SW 1271 (cell line): ENCODE measurements at places on chromosomes 5 and 9.

GRCh38 chr9:20200991-20201431, 412.2 kb upstream of the SLC24A2 start:
- DNase-seq, result no peak

- no peak for DNase-seq
These were observed 29.9 kb upstream of the UNC5A start for GRCh38 chr5:176780176-176781053.

GRCh38 chr9:9612755-9613154, 1000.0 kb downstream of the PTPRD start:
- DNase-seq, result no peak

DNA sequence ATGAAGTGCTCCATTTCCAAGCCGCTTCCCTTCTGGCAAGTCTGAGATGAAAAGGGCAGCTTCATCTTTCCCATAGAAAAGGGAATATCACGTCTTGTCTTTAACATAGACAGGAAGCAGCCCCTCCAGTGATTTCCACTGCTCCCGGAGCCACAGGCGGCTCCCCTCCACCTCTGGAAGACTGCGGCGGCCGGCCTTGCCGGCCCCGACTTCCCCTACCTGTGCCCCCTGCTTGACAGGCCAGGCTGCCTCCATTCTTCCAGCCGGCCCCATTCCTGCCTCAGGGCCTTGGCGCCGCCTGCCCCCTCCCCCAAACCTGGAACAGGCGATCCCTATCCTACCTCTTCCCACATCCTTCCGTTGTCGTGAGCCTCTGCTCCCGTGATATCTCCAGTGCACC, 141.8 kb downstream of the ZNF354C start:
- no peak for DNase-seq

DNA sequence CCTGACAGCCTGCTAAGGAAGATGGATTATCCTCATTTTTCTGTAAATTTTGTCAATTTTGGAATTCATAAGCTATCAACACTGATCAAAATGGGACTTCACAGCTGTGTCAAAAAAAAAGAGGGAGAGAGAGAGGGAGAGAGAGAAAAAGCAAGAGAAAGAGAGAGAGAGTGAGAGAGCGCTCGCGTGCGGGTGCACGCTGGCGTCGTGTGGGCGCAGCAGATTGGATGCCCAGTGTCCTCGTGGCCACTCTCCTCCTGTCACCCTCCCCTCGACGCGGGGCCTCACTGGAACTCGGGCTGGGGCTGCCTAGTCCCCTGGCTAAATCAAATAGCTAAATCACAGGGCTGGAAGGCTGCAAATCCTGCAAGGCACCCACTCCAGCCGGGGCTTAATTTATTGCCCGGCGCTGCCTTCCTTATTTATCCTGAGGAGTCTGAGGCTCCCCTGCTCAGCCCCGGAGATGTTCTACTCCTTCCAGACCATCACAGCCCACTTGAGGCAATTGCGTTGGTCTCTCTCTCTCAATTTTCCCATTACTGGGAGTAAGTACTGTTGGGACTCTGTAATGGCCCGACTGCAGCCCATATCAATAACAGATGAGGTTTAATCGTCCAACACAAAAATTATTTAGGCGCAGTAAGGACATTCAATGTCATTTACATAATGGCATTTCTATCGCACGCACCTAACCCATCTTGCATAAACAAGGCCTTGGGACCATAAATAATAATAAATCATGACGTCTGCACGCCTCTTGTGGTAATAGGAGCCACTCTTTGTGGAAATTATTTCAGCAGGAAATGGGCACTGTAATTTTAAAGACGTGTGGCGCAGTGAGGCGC, 94.2 kb downstream of the PAX5 start:
- DNase-seq, result no peak

GRCh38 chr5:159451197-159452052, 121.1 kb upstream of the IL12B start:
- DNase-seq, result peak; percentile 76

DNA sequence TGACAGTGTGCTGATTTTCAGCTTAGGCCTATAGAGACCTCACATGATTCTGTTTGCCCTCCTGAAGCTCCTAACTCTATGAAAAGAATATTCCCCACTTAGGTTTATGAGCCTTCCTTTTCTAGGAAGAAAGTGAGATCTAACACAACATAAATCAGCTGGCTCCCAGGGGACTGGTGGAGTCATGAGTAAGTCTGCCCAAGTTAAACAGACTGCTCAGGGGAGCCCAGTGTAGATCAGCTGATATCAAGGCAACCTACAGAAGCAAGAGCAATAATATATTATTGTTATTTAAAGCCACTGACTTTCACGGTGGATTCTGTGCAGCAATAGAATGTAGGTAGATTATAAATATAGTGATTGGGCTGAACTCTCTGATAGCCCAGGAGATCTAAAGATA, 1978.6 kb upstream of the CDH6 start:
- no peak for DNase-seq

GRCh38 chr5:143031781-143032580, 261.8 kb downstream of the ARHGAP26 start:
- no peak for DNase-seq

- no peak for DNase-seq
These were observed 64.1 kb downstream of the OSTF1 start for GRCh38 chr9:75152416-75152815.

GRCh38 chr5:88732181-88732633, 150.8 kb downstream of the MEF2C start:
- no peak for DNase-seq

DNA sequence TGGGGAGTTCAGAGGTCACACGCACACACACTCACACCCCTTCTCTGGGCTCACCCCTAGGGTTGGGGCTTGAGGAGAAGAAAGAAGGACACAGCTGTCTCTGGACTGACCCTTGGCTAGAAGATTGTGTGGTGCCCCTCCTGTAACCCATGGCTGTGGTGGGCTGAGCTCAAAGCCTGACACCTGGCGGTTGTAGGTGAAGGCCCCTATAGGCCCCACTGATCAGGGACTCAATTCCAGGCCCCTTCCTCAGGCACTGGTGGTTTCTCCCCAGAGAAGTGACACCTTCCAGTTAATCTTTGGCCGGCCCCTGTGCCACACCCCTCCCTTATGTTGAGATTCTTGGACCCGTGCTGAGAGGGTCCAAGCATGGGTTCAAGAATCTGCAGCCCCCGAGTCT, 35.2 kb upstream of the CRB2 start:
- no peak for DNase-seq

- no peak for DNase-seq
These were observed 565.3 kb upstream of the ZNF608 start for GRCh38 chr5:125311743-125312142.

DNA sequence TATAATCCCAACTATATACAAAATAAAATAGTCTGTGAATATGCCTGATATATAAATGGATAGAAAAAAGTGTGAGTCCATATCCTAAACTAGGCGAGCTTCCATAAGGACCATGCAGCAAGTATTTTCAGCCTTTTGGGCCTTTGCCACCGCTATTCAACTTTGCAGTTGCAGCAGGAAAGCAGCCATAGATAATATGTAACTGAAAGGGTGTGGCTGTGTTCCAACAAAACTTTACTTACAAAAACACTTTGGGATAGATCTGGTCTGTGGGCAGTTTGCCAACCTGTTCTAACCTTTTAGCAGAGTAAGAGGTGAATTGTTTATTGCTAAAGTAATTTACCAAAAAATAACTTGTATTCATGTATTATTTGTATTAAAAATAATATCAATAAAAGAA, 127.8 kb upstream of the GPR151 start:
- no peak for DNase-seq

DNA sequence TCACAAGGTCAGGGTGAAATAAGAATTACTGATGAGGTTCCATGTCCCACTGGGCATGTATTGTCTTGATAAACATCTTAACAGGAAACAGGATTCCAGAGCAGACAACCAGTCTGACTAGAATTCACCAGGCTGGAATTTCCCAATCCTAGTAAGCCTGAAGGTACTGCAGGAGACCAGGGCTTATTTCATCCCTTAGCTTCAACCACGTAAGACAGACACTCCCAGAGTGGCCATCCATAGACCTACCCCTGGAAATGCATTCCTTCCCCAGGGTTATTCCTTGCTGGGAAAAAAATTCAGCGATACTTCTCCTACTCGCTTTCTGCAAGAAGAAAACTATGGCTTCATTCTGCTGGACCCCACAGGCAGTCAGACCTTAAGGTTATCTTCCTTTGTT, 785.4 kb downstream of the NR2F1-AS1 start:
- no peak for DNase-seq

DNA sequence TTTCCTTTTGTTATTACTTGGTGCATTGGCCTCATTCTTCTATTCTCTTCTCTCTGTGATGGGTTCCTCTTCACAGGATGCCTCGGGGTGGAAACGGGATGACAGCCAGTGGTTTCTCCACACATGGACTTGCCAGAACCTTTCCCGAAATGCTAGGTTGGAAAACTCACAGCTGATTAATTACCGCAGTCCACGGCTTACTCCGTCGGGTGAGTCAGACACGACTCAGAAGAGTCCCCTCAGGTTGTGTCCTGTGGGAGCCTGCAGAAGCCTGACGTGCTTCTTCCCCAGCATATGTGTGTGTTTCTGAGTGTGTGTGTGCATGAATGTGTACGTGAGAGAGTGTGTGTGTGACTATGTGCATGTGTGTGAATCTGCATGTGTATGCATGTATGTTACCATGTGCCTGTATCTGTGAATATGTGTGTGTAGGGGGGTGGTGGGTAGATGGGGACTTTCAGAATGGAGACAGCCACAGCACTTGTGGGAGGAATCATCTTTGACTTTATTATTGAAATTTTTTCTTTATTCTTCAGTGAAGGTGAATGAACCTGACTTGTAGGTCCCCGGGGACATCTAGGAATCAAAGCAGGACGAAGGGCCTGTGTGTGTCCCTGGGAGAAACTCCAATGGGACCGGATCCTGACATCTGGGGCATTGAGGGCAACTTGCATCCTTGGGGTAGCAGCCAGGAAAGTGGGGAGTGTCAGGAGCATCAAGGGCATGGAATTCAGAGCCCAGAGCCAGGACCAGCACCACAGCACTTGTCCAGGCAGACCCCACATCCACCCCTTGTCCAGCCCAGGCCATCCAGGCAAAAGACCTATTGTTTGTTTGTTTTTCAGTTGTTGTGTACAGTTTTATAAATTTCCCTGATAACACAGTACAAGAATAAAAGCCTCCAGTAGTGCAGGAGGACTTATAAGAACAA, 21.9 kb upstream of the MED10 start:
- DNase-seq, result no peak

GRCh38 chr5:93677359-93677891, 64.0 kb downstream of the POU5F2 start:
- DNase-seq, result peak; percentile 18

GRCh38 chr5:179762781-179763176, 30.2 kb downstream of the MAML1 start:
- no peak for DNase-seq

DNA sequence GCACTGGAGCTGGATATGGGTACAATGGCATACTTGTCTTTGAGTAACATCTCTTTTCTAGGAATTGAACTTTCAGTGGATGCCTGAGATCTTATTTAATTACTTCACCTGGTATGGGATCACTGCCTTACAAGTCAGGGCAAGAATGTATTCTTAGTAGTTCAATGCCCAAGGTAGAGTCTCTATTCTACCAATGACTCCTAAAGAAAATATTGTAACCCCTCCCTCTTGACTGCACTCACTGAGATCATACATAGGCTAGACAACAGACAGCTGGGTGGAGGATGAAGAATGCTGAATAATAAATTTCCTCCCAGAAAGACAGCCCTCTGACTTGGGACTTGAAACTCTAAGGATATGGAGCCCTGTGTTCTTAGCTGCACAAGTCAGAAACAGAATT, 1216.3 kb upstream of the ACO1 start:
- DNase-seq, result no peak

DNA sequence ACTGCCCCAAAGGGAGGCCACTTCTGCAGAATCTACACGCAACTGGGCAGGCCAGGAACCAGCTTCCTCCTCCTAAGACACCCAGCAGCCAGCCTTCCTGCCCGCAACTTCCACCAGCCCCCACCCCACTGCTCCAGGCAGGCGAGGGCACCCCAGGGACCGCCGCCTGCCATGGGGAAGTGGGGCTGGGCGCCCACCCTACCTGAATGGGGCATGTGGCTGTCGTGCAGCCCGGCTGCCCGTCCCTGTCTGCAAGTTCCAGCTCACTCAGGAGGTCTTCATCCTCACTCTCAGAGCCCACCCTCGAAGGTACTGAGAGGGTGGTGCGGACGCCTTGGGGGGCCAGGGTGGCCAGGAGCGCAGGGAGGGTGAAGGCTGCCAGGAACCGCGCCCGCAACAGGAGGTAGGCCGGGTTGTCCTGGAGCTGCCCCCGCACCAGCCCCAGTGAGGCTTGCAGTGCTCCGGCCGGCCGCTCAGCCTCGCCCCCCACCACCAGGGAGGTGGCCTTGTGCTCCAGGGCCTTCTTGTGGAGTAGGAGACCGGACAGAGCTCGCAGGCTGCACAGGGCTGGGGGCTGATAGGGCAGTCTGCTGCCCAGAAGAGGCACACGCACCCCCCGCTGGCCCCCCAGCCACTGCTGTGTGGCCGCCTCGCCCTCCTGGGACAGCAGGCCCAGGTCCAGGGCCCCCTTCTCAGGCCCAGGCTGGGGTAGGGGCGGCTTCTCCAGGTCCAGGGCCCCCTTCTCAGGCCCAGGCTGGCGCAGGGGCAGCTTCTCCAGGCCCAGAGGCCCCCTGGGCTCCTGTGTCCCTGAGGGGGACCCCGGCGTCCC, 4.1 kb upstream of the CARD9 start:
- no peak for DNase-seq

- no peak for DNase-seq
These were observed 150.6 kb upstream of the EFNA5 start for GRCh38 chr5:107821288-107821687.

DNA sequence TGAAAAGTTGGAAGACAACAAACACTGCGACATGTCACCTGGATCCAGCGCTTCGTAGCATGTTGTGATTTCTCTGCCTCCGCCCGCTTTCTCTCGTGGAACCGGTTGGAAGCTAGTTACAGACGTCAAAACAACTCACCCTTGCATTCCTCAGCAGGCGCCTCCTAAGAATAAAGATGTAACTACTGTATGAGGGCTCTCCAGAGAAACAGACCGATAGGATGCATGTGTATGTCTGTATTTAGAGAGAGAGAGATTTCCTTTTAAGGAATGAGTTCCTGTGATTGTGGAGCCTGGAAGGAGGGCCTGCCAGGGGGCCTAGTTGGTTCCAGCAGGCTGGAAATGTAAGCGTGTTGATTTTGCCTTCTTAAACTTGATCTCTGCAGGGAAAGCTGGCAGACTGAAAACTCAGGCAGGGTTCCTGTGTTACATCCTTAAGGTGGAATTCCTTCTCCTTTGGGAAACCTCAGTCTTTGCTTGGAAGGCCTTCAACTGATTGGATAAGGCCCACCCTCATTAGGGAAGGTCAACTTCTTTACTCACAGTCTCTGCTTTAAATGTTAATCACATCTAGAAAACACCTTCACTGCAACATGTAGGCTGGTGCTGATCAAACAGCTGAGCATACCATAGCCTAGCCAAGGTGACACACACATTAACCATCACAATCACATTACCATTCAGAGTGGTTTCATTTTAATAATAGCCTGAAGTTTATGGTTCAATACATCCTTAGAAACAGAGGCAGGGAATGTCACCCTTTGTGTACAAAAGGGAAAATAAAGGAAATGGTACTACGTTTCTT, 163.8 kb downstream of the SYK start:
- DNase-seq, result no peak
